GM23338 (cell line): ENCODE measurements at places on chromosomes 3 and 15. TPM values are rescaled to one million over a fixed set of nuclear protein-coding genes. Genes with fewer than 3 reads are reported as not detected.

The PAQR9 gene
- 2.0 and 2.3 TPM in 2 replicates for total RNA-seq

The CPN2 gene
- total RNA-seq: 0.14 TPM in 1 of 2 replicates, not detected in the other

The SNX22 gene
- total RNA-seq: 1.9 and 5.7 TPM in 2 replicates

The C3orf80 gene
- total RNA-seq: 1.0 and 3.0 TPM in 2 replicates

The TMEM41A gene
- total RNA-seq: 12.4 and 13.7 TPM in 2 replicates

The EPHB1 gene
- total RNA-seq: 5.2 and 5.6 TPM in 2 replicates

The CHMP2B gene
- 45.1 and 53.7 TPM in 2 replicates for total RNA-seq

The ST3GAL6 gene
- total RNA-seq: 3.7 and 4.7 TPM in 2 replicates

The TRIM42 gene
- total RNA-seq: not detected in 2 replicates

The TLR9 gene
- not detected in 2 replicates for total RNA-seq

The CYP1A2 gene
- total RNA-seq: not detected in 2 replicates

The LRRN1 gene
- total RNA-seq: 157 and 172 TPM in 2 replicates

The REC114 gene
- total RNA-seq: not detected in 2 replicates

The NUTM1 gene
- total RNA-seq: 1.0 and 1.2 TPM in 2 replicates

The DOCK3 gene
- total RNA-seq: 5.6 and 6.1 TPM in 2 replicates

- no peak for DNase-seq
Measured at GRCh38 chr3:56969851-56970250, 90.6 kb upstream of the SPATA12 start.

DNA sequence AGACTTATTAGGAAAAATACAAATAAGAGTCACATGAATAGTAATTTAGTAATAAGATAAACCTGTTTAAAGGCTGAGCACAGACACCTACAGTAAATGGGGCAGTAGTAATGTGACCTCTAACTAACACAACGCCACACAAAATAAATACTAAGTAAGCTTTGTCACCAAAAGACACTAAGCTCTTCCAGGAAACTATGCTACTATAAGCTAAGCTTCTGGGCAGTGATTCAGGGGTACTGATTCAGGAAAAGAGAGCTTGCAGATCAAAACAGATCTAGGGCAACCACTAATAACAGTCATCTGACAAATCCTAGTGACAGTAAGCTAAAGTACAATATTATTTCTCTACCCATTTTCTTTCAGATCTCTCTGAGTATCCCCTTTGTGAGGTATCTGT lies 68.8 kb downstream of the PLOD2 start:
- DNase-seq: no peak

DNA sequence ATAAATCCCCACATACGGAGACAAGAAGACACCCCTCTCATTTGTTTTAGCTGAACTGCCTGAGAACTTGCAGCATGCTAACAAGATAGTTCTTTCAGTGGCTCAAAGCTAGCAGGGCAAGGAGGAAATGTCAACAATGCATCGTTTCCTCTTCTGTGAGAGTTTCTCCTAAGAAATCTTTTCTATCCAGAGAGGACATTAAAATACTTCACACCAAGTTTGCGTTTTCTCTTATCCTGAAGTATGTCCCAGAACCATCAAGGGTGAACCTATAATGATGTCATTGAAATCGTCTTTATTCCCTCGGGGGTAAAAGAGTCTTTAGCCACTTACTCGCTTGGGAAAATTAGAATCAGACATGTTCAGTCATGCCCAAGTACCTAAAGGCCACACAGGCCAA lies 541.7 kb upstream of the MDFIC2 start:
- peak; percentile 26 for DNase-seq

GRCh38 chr15:23616536-23616935 lies 31.1 kb downstream of the MAGEL2 start:
- no peak for DNase-seq

- DNase-seq: no peak
Measured at GRCh38 chr15:36403351-36403750, 176.1 kb upstream of the CDIN1 start.

- DNase-seq: no peak
Measured at GRCh38 chr15:52220251-52220650, 29.1 kb upstream of the GNB5 start.

GRCh38 chr3:177687291-177687690 lies 490.0 kb upstream of the TBL1XR1 start:
- no peak for DNase-seq

GRCh38 chr15:80530737-80531365 lies 126.7 kb downstream of the ARNT2 start:
- no peak for DNase-seq

GRCh38 chr3:12170207-12170606 lies 11.5 kb upstream of the TIMP4 start:
- DNase-seq: no peak

GRCh38 chr3:183541235-183541655 lies 14.3 kb downstream of the KLHL6 start:
- no peak for DNase-seq

GRCh38 chr3:100080573-100080972 lies 33.7 kb downstream of the FILIP1L start:
- DNase-seq: no peak

GRCh38 chr15:29631076-29632070 lies 190.9 kb downstream of the TJP1 start:
- peak; percentile 8 for DNase-seq

DNA sequence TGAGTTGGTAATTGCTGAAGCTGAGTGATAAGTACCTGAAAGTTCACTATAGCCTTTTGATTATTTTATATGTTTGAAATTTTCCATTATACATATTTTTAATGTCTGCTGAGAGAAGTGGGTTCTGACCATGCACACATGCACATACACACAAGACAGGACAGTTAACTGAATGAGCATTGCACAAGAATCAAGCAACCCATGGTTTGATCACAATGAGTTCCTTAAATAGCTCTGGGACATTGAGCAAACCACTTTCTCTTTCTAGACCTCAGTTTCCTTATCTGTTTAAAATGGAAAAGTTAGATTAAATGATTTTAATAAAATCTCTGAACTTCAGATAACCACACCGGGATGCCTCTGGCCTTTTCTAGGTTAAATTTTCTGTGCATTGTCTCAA lies 26.7 kb downstream of the SNTN start:
- DNase-seq: no peak

DNA sequence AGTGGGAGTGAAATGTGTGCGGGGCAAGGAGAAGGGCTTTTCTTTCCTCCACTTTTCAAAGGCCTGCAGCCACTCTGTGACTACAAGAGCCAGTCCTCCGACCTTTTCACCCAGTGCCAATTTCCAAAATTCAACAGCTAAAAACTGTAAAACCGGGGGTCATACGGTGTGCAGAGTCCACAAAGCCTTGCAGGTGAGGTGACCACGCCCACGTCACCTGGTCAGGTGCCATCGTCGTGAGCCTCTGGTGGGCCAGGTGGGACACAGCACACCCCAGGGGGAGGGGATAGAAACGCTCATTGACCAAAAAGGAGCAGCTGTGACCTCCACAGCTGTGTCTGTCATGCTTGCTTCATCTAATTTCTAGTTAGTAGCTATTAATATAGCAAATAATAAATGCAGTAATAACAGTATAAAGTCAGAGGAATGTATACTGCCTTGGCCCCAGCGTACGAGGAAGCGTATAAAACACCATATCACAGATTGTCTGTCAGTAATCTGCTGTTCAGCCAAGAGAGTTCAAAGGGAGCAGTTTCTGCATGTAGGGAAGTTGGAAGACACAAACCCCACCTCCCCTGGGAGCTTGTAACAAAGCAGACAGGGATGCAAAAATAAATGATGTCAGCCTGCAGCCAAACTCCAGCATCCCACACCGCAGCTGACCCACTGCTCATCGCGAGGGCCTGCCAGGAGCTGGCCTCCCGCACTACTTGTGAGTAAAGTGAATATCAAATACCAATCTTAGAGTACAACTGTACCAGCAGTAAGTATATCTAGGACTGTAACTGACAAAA lies 86.7 kb downstream of the VGLL4 start:
- DNase-seq: no peak

GRCh38 chr3:69806735-69807438 lies 67.6 kb downstream of the MITF start:
- DNase-seq: no peak

DNA sequence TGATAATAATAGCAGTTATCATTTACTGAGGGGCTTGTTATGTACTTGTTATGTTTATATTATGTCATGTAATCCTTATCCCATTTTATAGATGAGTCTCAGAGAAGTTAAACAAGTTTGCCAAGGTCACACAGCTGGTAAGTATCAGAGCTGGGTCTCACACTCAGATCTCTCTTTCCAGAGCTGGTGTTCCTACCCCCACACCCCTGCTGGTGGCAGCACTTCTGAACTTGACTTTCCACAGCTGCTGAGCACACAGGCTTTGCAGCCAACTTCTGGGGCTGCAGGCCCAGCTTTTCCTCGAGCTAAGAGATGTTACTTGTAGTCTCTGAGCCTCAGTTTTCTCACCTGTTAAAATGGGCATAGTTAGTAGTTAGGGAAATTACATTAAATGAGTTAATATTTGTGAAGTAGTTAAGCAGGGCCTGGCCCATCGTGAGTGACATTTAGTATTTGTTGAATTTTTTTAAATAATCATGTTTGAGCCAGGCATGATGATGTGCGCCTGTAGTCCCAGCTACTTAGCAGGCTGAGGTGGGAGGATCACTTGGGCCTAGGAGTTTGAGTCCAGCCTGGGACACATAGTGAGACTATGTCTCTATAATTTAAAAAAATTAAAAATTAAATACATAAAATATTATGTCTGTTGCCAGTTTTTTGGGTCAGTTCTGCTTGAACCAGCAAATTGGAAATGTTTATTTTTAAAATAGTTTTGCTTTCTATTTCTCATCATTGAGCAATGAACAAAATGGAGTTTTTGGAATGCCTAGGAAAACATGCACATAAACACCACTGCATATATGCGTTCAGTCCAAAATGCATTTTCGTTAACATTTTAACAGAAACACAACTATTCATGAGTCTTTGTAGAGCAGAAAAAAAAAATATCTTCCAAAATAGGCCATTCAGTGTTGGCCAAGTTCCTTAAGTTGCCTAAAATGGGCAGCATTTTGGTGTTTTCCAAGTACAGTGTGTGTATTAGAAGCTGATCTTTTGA lies 87.3 kb downstream of the SMAD6 start:
- peak; percentile 75 for DNase-seq

DNA sequence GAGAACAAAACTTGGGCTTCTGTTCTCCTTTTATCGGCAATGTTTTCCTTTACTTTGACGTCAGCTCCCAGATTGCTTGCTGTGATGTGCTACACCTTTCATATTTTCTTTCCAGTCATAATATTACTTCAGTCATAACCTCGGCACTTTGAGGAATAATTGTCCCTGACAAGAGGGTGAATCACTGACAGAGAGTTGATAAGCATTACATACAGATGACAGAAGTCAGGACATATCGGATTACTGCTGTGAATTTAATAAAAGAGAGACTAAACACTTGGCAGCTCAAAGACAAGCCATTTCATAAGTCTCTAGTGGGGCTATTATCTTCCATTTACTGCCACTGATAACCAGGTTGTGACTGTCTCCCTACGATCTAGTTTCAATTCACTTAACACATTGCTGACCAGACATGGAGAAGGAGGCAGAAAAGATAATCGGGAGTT lies 362.1 kb upstream of the ARRDC4 start:
- DNase-seq: no peak

GRCh38 chr15:74128785-74129585 lies 1.4 kb upstream of the ISLR2 start:
- peak; percentile 65 for DNase-seq

- no peak for DNase-seq
Measured at GRCh38 chr15:53681056-53681455, 78.4 kb downstream of the WDR72 start.

DNA sequence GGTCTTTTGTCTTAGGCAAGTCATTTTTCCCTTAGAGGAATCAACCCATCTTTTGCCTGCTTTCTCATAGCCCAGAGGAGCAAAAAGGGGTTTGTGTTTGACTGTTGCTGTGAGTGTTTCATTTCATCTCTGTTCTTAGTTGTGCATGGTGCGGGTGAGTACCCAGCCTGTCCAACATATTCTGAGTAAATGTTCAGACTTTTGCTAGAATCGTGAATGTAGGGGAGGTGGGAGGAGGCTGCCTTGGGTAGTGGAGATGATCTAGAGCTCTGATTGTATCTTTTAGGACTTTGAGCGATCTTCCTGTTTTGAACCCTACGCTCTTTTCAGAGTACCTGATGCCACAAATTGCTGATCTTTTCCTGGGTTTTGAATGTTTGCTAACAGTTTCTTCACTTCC lies 123.1 kb downstream of the ZNF609 start:
- no peak for DNase-seq

DNA sequence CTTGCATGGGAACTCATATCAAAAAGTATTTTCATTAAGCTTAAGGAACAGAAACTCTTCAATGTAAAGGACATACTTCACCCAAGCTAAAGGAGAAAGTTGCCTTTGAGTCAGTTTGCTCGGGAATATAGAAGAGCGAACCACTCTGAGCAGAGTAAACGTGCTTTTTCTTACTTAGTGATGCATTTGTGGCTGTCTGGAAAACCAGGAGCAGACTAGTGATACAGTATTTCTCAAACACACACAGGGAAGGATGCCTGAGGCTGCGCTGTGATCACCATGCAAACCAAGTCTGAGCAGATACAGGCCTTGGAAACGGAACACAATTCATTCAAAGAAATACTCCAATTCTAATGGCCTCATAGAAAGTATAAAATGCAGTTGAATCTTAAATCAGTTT lies 121.0 kb upstream of the CDIN1 start:
- DNase-seq: peak; percentile 6

DNA sequence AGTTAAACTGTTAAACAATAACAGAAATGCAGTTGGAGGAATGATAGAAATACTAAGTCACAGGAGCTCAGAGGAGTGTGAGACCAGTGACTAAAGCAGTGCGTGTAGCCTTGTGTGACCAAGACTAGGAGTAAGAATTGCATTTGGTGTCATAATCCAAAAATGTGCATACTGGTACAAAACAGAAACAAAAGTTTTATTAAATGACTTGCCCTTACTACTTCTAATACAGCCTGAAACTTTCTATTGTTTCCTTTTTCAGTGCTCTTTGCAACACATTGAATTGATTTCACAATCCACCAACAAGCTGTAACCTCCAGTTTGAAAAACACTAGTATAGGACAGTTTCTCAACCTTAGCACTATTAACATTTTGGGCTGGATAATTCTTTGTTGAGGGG lies 17.1 kb downstream of the SNX1 start:
- DNase-seq: no peak

DNA sequence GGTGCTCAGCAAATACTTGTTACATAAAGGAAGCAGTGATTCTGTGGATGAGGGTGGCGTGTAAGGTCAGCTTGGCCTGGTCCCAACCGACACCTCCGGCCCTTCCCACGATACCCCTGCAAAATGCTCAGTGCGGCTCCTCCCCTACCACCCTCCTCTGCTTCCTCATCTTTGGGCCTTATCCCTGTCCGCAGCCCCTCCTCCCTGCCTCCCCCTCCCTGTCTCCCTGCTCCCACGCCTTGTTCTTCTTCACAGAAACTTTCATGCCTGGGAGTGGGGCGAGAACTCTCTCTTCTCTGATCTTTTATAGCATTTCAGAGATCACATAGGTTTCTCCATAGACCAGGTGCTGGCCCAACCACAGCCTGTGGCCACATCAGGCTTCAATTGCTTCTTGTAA lies 75.0 kb upstream of the ATP2B2 start:
- DNase-seq: no peak

- DNase-seq: no peak
Measured at GRCh38 chr15:82971218-82971984, 14.6 kb upstream of the RAMAC start.
